Vein endothelial cell (primary cell): ENCODE measurements at places on chromosomes 4 and X. TPM values are rescaled to one million over a fixed set of nuclear protein-coding genes. Genes with fewer than 3 reads are reported as not detected.

Gene HERC5
- 1.1 and 2.0 TPM in 2 replicates for total RNA-seq

Gene MAGEA3
- not detected in 2 replicates for total RNA-seq

Gene CITED1
- not detected in 2 replicates for total RNA-seq

Gene PDLIM3
- 18.2 and 42.5 TPM in 2 replicates for total RNA-seq

Gene TRAM1L1
- total RNA-seq = 0.65 and 1.1 TPM in 2 replicates

Gene ZFP92
- total RNA-seq = 0.33 and 0.57 TPM in 2 replicates
